ENCODE measurements at places on chromosomes 2 and 18.

GRCh38 chr18:525036-525797, 24.7 kb upstream of the COLEC12 start:
- DNase-seq: no peak

GRCh38 chr18:13380691-13381070, 162.1 kb downstream of the LDLRAD4 start:
- DNase-seq: no peak

- no peak for DNase-seq
Observed at GRCh38 chr2:45069684-45070083, 60.4 kb upstream of the SIX2 start.

- no peak for DNase-seq
Observed at GRCh38 chr2:236165842-236166795, 2.1 kb downstream of the GBX2 start.

GRCh38 chr2:216688731-216689340, 6.5 kb downstream of the IGFBP5 start:
- no peak for DNase-seq

DNA sequence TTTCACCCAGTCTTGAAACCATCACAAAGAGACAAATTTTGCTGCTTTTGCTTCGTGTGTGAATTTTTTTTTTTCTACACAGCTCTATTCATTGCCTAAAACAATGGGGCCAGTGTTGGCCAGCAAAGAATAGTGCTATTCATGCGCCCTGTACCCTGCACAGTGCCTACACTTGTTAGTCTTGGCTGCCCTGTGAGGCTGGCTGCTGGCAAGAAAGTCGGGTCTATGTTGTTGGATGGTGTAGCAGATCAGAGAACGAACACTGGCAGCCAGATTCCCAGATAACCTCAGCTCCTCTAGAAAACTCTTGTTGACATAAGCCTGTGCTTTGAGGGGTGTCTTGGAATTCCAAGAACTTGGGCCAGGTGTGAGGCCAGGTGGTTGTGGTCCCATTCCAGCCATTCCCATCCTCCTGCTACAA, 455.7 kb upstream of the TCF4 start:
- DNase-seq: no peak

DNA sequence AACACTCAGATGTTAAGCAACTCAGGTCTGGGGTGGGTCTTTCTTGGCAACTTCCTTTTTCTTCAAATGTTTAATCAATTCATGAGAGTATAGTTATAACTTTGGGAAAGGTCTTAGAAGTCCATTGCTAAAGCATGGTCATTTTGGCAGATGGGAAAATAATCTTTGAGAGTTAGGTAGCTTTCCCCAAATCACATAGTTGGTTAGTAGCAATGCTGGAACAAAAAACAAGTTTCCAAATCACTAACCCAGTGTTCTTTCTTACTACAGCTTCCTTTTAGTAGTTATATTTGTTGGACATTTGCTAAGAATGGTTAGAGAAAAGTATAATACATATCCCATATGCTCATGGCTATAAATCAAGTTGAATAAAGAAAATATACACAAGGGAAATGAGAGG, 185.2 kb upstream of the SLC14A2 start:
- DNase-seq: no peak

DNA sequence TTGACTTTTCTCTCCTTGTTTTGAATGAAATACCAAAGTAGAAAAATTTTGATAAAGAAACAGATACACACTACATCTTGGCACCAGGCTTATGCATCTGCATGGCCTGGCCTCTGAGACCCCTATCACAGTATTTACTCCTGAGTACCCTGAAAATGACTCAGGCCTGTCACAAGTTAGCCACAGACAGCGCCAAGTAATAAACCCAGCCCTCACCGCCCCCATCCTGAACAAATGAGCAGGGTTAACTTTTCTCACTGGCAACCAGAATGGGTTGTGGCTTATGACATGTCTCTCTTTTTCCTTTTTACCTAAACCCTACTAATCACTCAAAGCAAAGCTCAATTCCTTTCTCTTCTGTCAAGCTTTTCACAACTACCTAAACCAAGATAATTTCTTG, 35.3 kb downstream of the SPRED2 start:
- no peak for DNase-seq

- no peak for DNase-seq
Observed at GRCh38 chr2:113755035-113755834, 1.2 kb downstream of the SLC35F5 start.

DNA sequence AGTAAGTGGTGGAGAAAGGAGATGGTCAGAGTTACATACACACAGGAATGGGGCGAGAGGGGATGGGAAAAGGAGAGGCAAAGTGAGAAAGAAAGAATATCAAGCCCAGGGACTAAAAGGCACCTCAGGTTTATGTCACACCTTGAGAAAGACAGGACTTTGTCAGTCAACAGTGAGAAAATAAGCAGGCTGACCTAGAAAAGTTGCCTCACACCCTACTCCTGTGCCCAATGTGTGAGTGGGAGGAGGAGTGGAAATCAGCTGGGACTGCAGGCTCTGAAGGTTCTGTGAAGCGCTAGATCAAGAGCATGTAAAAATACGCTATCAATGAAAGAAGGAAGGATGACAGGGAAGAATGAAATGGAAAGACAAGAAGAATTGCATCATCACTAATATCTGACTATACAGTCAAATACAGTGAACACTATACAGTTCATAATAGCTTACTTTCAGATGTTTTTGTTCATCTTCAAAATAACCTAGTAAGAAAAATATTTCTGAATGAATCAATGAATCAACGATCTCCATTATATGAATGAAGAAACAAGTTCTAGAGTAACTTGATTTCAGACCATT, 10.7 kb downstream of the VPS54 start:
- DNase-seq: no peak

- DNase-seq: no peak
Observed at GRCh38 chr2:174328114-174328960, 6.4 kb upstream of the SP9 start.

DNA sequence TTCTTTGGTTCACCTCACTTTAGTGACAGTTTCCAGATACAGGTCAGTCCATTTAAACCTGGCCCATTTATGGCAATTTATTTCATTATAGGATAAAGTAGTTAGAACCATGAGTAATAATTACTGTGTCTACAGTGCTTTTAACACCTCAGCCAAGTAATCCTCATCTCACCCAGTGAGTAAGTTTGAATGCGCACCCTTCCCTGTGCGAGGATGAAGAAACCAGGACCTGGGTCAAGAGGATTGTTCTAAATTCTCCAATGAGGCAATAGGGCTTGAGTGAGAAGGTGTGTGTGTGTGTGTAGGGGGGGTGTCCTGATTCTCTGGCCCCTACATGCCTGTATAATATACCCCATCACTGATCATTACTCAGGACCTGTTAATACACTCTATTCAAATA, 854 bp upstream of the MYO1B start:
- DNase-seq: no peak

GRCh38 chr2:73893764-73894474, 1.1 kb downstream of the ACTG2 start:
- no peak for DNase-seq

GRCh38 chr18:9647496-9648323, 33.4 kb upstream of the PPP4R1 start:
- DNase-seq: no peak

DNA sequence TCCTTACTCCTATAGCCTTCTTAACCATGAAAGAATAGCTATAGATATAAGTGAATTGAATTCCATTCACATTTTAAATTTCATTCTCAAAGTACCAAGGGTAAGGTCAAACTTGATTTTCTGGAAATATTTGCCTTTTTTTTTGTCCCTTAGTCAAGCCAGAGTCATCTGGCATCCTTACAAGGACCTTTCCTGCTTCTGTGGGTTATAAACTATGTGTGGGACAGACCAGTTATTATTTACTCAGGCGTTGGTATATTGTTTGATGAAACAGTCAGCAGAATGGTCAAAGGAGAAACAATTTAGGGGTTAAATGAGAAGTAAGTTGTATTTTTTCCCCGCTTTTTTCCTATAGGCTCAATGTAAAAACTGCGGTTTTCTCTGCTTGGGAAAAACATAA, 1103.2 kb upstream of the ZEB2 start:
- DNase-seq: no peak

- DNase-seq: no peak
Observed at GRCh38 chr18:62450175-62450545, 72.7 kb upstream of the ZCCHC2 start.

- DNase-seq: no peak
Observed at GRCh38 chr18:5476961-5477800, 66.6 kb downstream of the EPB41L3 start.

GRCh38 chr2:83006961-83007360, 1452.1 kb downstream of the SUCLG1 start:
- no peak for DNase-seq

DNA sequence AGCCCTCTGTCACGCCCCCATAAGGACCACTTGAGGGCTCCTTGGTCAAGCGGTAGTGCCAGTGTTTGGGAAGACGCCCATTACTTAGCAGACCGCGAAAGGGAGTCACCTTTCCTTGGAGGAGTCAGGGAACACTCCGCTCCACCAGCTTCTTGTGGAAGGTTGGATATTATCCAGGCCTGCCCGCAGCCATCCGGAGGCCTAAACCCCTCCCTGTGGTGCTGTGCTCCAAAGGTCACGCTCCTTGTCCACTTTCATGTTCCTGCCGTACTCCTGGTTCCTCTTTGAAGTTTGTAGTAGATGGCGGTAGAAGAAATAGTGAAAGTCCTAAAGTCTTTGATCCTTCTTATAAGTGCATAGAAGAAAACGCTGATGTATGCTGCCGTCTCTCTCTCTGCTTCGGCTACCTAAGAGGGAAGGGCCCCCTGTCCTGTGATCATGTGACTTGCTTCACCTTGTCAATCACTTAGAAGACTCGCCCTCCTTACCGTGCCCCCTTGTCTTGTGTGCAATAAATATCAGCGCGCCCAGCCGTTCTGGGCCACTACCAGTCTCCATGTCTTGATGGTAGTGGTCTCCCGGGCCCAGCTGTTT, 1.7 kb upstream of the CATIP start:
- DNase-seq: no peak

DNA sequence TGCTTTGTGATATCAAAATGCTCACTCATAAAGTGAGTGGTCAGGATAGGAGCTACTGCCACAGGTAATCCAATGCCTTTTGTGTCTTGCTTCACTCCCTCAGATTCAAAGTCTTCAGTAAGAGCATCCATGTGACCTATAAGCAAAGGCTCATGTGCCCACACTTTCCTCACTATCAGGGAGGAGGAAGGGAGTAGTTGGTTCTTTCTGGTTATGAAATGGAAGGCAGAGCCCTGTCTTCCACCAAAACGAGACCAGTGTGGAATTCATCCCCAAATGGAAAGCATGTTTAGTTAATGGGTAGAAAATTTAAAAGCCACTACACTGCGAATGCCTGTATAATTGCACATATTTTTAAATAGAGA, 25.8 kb downstream of the IL1F10 start:
- DNase-seq: no peak

GRCh38 chr2:120535081-120535480, 189.1 kb downstream of the INHBB start:
- no peak for DNase-seq

- DNase-seq: no peak
Observed at GRCh38 chr2:54903736-54904554, 146.3 kb downstream of the RTN4 start.

DNA sequence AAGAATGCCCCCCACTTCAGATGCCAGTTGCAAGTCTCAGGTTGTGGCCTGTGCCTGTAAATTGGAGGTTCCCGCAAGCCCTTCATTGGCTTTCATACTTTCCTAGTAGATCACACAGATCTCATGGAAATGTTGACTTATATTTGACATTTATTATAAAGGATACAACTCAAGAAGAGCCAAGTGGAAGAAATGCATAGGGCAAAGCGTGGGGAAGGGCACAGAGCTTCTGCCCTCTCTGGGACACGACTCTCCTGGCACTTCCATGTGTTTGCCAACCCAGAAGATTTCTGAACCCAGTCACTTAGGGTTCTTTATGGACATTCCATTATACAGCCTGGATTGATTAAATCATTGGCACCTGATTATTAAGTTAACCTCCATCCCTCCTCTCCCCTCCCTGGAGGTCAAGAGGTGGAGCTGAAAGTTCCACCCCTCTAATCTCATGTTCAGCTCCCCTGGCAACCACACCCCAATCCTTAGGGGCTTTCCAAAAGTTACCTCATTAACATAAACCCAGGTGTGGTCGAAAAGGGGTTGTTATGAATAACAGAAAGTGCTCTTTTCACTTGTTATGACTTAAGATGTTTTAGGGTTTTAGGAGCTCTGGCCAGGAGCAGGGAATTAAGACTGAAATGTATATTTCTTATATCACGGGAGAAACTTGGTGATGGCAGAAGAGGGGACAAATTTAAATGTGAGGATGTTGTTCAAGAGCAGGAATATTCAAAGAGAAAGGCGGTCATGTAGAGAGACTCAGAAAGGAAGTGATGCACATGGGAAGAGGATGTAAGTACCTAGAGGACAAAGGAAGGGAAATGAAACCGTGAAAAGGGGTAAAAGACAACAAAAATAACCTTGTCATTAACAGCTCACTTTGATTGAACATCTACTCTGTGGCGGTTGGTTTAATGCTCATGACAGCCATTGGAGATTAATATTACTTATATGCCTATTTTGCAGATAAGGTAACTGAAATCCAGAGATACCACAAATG, 31.8 kb downstream of the SP100 start:
- no peak for DNase-seq

- DNase-seq: no peak
Observed at GRCh38 chr2:64295326-64296139, 151.3 kb upstream of the PELI1 start.

DNA sequence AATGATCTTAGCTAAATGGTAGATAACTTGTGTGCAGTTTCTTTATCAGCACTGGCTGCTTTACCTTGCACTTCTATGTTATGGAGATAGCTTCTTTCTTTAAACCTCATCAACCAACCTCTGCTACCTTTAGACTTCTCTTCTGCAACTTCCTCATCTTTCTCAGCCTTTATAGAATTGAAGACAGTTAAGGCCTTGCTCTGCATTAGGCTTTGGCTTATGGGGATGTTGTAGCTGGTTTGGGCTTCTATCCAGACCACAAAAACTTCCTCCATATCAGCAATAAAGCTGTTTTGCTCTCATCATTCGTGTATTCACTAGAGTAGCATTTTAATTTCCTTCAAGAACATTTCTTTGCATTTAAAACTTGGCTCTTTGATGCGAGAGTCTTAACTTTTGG, 123.7 kb downstream of the PIK3C3 start:
- DNase-seq: no peak

- DNase-seq: peak; percentile 75
Observed at GRCh38 chr2:231565887-231566594, 26.6 kb upstream of the TEX44 start.

All from NCI-H524 (cell line).